ENCODE measurements at places on chromosomes 3 and 15.

DNA sequence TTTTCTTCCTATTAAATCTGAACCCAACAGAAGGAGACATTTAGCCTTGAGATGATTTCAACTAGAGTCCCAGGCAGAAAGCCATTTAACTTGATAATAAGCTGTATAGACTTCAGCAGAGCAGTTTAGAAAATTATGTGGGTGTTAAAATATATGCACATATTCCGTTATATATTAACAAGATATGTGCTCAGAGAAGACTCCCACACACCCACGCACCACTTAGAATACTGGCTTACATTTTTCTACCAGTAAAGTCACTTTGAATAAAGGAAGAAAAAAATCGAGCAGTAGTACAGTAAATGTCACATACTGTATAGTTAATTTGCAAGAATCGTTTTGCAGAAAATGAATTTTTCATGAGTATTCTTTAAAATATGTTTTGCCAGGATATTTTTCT, 599.3 kb downstream of the FGF12 start:
- DNase-seq: no peak

GRCh38 chr3:183022936-183023516, 42.7 kb upstream of the DCUN1D1 start:
- DNase-seq: no peak

DNA sequence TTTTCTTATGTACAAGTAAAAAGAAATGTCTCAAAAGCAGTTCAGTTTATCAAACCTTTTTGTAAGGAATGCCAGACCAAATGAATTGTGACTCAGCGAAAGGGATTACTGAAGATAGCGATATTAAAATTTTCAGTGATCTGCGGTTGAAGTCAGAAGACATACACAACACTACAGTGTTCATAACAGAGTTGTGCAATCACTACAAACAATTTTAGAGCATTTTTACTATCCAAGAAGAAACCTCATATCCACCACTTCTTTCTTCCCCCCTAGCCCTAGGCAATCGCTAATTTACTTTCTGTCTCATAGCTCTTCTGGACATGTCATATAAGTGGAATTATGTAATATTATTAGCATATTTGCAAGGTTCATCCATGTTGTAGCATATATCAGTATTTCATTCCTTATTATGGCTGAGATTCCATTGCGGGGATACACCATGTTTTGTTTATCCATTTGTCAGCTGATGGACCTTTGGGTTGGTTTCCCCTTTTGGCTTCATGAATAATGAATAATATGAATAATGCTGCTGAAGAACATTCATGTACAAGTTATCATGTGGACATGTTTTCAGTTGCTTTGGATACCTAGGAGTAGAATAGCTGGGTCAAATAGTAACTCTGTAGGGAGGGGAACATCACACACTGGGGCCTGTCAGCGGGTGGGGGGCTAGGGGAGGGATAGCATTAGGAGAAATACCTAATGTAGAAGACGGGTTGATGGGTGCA, 23.6 kb upstream of the ALPK3 start:
- no peak for DNase-seq

- DNase-seq: no peak
Observed at GRCh38 chr3:48984663-48985062, 5.4 kb upstream of the P4HTM start.

DNA sequence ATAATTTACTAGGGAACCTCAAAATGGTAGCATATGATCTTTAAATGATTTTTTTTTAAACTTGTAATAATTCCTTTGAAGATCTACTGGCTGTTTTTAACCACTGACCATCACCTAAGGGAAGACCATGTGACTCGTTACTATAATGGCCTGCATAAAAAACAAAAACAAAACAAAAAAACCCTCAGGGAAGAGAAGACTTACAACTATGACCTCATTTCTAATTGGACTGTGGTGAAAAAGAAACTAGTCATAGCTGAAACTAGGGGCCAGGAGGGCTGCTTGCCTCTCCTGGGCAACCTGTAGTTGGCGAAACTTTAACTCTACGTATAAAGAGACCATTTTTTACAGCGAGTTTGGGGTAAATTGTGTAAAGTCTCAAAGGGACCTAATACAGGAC, 23.0 kb downstream of the PAQR9 start:
- no peak for DNase-seq

GRCh38 chr15:80259942-80260510, 8.0 kb upstream of the CTXND1 start:
- DNase-seq: no peak

All from activated CD4-positive, alpha-beta T cell treated with anti-CD3 and anti-CD28 coated beads, Interleukin-2, amount 50 U/mL, for 4 hours (primary cell).